SIG-M5 (cell line): ENCODE measurements at places on chromosomes 5 and 9.

- no peak for DNase-seq
Measured at GRCh38 chr9:36217256-36217968, 26.7 kb downstream of the CLTA start.

DNA sequence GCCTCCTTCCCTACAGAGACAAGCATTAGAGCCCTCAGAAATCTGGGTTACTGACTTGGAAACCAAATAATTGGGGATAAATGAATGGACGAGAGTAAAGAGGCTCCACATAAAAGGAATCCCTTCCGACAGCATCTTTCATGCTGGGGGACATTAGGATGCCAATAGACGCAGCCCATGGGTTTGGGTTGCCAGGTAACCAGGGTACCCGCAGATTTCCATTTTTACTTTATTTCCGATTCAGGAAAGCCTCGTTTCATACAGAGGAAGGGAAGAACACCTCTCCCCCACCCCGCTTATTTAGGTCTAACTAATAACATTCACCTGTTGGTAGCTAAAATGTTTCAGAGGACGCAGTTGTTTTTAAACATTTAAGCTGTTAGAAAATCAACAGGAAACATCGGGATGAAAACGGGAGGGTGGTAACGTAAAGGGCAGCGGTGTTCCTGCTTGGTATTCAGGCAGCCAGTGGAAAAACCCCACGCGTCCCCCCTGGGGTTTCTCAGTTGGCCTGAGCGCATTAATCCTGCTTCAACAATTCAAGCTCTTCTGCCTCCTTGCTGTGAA lies 179.5 kb downstream of the YTHDC2 start:
- DNase-seq: no peak

- no peak for DNase-seq
Measured at GRCh38 chr5:107556575-107556974, 114.2 kb downstream of the EFNA5 start.

DNA sequence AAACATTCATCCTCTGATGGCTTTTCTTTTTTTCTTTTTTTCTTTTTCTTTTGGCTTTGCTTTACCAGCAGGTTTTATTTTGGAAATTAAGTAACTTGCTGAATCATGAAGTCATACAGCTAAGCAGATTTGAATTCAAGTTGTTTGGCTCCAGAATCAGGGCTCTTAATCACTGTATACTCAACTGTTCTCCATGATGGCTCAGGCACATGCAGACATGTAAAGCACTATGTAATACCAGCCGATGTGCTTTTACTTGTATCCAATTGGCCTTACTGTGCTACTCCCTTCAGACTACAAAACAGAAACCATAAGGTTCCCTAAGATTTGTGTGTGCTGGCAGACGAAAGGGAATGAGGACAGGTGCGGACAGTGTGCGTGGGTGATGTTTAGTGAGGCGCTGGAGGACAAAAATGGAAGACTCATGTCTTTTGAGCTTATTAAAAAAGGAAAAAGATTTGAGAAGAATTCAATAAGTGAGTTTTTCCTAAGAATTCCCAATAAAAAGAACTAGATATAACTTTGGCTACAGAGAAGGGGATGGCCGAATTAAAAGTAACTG lies 44.7 kb upstream of the OTP start:
- DNase-seq: no peak

GRCh38 chr9:21317956-21318923 lies 13.1 kb upstream of the IFNA5 start:
- DNase-seq: no peak

GRCh38 chr9:107492381-107492970 lies 2.9 kb upstream of the KLF4 start:
- no peak for DNase-seq

DNA sequence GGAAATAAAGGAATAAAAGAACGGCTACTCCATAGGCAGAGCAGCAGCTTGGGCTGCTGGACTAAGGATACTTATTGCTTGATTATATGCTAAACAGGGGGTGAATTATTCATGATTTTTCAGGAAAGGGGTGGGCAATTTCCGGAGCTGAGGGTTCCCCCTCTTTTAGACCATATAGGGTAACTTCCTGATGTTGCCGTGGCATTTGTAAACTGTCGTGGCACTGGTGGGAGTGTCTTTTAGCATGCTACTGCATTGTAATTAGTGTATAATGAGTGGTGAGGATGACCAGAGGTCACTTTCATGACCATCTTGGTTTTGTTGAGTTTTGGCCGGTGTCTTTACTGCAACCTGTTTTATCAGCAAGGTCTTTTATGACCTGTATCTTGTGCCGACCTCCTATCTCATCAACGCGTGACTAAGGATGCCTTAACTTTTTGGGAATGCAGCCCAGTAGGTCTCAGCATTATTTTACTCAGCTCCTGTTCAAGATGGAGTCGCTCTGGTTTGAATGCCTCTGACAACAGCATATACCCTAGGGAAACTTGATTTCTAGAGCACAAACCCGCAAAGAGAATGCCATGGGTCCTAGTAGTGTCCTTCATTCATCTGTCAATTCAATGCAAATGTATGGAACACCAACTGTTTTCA lies 47.8 kb upstream of the PWWP2A start:
- no peak for DNase-seq

- no peak for DNase-seq
Measured at GRCh38 chr5:87298692-87299362, 31.1 kb downstream of the RASA1 start.

GRCh38 chr5:154015071-154015693 lies 23.5 kb downstream of the FAM114A2 start:
- DNase-seq: no peak

GRCh38 chr5:16384222-16384621 lies 81.4 kb downstream of the ZNF622 start:
- DNase-seq: no peak

DNA sequence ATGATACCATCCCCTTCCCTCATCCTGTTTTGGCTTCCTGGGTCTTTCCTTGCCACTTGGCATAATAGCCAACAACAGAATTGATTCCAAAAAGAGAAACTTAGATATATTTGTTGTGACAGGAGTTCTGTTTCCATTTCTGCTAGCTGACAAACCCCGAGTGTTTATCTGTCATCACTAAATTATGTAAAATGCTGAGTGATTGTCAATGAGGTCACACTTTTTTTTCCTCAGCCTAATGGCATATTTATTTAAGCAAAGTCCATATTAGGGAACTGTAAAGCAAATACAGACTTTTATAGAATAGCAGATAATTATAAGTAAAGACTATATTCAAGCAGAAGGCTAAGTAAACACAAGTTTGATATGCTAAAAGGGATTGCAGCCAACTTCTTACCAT lies 64.0 kb downstream of the RGS7BP start:
- no peak for DNase-seq

DNA sequence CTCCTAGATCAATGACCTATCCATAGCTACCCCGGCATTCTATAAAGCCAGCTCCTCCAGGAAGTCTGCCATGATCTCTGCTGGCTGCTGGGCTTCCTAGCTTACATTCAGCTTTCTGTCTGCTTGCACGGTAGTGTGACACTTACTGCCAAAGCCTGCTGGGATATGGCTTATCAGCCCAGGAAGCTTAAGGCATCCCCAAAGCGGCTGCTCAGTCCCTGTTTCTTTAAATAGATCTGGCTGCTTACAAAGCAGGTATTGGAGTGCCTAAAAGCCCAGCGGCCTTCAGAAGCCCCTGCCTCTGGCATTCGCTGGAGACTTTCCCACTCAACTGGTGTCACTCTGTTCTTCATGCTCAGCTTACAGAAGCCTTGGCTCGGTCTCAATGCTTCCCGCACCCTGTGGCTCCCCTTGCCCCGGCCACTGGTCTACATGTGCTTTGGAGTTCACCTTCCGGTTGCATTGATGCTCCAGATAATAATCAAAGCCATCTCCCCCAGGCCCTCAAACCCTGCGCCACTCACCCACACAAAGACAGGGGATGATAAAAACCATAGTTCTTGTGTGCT lies 31.3 kb upstream of the STRBP start:
- DNase-seq: no peak

- no peak for DNase-seq
Measured at GRCh38 chr5:65873181-65873750, 53.1 kb upstream of the ERBIN start.

DNA sequence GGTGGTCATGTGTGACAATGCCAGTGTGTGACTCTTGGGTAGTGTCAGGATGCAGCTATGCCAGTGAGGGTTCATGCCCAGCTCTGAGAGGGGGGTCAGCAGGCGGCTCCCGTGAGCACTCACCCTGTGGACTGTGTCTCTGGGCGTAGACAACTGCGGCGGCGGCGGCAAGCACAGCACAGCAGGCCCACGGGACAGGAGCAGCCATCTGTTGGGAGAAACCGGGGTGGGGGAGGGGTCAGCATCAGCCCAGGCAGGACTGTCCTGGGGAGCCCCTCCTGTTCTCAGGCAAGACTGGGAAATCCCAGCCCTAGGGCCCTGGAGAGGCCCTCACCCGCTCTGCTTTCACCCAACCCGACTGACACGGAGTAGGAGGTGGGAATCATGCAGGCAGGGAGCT lies 20.8 kb downstream of the CNTFR start:
- no peak for DNase-seq

DNA sequence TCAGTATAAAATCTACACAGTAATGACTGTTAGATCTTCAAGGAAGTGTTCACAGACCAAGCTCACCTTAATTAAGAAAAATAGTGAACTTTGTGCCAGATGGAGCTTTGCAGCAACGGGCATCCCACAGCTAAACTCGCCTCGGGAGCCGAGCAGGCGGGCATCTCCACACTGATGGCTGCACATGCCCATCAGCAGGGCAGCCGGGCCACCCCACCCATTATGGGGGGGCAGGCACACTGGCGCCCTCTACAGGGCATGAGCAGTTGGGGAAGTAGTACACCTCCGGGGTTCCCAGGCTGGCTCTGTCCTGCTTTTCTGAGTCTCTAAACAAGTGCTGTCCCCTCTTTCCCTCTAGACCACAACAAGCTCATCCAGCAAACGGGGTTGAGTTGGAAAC lies 21.6 kb downstream of the ANKS6 start:
- no peak for DNase-seq

DNA sequence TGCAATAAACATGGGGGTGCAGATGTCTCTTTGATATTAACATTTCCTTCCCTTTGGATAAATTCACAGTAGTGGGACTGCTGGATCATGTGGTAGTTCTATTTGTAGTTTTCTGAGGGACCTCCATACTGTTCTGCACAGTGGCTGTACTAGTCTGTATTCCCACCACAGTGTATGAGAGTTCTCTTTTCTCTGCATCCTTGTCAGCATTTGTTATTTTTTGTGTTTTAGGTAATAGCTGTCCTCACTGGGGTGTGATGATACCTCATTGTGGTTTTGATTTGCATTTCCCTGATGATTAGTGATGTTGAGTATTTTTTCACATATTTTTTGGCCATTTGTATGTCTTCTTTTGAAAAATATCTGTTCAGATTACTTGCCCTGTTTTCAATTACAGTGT lies 562.5 kb downstream of the CSNK1G3 start:
- DNase-seq: no peak
